ENCODE measurements at places on chromosomes 7 and 10.

GRCh38 chr7:71286336-71286735, 154.4 kb downstream of the GALNT17 start:
- no peak for DNase-seq

GRCh38 chr7:130736298-130736900, 2.4 kb upstream of the KLF14 start:
- no peak for DNase-seq

- no peak for DNase-seq
These were observed 30.4 kb downstream of the FAM53B start for GRCh38 chr10:124713679-124714255.

DNA sequence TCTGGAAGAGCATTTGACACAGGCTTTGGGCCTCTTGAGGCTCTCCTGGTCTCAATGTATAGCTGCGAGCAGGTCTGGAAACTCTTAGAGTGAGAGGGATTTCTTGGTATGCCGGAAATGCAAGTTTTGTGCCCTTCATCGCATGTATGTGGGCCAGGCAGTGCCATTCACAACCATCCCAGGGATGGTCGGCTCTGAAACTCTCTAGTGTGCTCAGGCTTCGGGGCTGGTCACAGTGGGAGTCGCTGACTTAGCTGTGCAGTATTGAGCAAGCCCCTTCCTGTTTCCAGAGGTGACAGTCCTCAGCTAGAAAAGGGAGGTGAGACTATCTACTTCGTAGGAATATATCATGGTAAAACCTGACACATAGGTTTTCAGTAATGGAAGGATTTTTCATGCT, 2.0 kb upstream of the AOAH start:
- no peak for DNase-seq

DNA sequence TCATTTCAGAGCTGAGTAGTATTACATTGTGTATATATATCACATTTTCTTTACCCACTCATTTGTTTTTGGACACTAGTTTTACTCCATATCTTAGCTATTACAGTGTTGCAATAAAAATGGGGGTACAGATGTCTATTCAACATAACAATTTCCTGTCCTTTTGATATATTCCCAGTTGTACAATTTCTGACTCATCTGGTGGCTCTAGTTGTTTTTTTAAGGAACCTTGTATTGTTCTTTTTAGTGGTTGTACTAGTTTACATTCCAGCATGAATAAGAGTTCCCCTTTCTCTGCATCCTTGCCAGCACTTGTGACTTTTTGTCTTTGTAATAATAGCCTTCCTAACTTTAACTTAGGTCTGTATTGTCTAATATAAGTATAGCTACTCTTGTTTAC, 739.9 kb downstream of the XPNPEP1 start:
- DNase-seq = no peak

DNA sequence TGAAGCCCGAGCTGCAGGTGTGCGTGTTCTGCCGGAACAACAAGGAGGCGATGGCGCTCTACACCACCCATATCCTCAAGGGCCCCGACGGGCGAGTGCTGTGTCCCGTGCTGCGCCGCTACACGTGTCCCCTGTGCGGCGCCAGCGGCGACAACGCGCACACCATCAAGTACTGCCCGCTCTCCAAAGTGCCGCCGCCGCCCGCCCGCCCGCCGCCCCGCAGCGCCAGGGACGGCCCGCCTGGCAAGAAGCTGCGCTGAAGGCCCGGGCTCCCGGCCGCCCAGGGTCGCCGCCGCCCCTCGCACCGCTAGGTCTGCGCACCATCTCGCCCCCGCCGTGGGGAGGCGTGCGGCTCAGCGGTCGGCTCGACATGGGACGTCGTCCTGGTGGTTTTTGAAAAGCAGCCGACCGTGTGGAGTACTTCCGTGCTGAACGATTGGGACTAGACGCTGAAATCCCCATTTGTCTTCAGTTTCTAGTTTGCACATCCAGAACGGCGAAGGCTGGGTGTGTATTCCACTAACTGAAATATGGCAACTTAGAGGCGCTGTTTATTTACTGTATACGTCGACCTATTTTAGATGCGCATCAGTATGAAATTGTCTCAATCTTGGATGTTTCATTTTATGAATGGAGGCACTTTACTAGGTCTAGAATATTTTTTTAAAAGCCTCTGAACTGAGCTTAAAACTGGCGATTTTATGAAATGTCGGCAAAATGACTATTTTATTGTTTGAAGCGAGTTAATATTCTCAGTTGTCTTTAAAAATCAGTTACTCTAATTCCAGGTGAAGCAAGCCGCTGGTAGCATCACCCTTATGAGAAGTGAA, 1.1 kb downstream of the NANOS1 start:
- peak; percentile 40 for DNase-seq

DNA sequence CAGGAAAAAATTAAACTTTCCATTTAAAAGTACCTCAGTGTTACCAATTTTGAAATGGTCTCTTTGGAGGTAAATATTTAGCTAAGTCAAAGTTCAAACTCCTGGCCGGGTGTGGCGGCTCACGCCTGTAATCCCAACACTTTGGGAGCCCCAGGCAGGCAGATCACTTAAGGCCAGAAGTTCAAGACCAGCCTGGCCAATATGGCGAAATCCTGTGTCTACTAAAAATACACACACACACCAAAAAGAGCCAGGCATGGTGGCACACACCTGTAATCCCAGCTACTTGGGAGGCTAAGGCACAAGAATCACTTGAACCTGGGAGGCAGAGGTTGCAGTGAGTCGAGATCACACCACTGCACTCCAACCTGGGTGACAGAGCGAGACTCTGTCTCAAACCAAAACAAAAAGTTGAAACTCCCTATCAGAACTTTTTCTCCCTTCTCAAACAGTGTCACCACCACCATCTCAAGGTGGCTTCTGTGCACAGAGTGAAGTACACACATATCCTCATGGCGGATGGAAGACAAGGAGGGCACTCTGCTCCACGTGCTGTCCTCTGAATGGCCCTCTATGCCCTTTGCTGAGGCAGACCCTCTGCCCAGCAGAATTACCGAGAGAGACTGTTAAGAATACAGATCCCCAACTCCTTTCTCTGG, 11.7 kb upstream of the PIK3CG start:
- no peak for DNase-seq

DNA sequence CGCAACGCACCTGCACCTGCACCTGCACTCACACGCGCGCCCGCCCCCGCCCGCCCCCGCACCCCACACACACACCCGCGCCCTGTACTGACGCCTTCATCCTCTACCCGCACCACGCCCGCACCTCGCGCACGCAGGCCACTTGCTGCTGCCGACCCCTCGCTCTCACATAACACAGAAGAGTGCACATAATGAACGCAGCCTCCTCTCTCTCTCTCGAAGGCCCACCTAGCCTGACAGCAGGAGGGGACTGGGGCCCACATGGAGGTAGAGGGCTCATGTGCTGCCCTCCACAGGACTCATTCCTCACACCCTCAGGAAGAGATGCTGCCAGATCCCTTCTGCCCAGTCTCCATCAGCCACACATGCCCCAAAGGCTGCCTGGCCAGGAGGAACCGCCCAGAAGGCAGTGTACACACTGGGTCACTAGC, 432 bp upstream of the CAMK2B start:
- DNase-seq = no peak

- DNase-seq = no peak
These were observed 101.1 kb downstream of the RAMP3 start for GRCh38 chr7:45258533-45259226.

GRCh38 chr7:117164620-117165019, 158.2 kb downstream of the WNT2 start:
- DNase-seq = no peak

DNA sequence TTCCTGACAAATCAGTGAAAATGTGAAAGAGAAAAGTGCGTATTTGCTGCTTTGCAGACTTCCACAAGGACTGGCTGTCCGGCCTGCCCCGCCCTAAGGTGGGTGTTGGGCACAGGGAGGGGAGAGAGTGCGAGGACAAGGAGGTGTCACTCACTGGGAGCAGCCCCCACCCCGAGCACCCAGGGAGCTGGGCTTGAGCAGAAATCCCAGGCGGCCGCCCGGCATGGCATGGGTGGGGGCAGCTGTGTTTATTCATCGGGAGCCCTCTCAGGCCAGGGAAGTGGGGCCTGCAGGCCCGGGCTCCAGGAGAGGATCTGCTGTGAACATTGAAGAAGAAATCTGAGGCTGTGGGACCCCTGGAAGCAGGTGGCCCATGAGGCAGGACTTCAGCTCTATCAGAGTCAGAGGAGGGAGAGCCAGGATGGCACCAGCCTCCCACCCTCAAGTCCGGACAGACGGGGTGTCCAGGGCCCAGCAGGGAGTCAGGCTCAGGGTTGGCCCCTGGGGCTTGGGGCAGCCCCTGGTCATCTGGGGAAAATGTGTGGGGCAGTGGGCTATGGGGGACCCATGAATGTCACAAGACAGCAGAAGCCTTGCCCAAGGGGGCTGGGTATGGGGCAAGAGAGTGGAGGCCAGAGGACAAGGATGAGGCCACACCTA, 164.4 kb upstream of the PPP2R2D start:
- no peak for DNase-seq

DNA sequence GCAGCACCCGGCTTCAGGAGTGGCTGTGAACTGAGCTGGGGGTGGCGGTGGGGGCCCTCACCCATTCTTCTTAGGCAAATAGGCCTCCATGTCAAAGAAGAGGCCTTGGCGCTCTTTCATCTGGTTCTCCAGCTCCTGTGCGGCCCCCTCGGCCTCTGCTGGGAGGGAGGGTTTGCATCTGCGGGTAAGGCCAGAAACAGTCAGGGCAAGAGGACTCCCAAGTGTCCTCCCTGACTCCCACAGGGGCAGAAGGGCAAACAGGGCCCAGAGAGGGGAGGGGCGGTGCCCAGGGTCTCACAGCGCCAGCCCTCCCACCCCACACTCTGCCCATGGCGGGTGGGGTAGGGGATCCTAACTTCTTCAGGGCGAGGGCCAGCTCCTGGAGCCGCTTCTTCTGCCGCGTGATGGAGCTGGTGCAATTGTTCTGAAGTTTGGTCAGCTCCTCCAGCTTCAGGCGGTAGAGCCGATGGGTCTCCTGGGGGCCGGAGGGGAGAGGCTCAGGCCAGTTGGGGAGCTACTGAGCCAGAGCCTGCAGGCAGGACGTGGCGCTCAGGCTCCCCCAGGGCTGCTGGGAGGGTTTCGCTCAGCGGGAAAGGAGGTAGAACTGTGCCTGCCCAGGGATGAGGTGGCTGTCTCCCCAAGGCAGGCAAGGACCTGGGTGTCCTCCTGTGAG, 2.2 kb downstream of the TMEM120A start:
- DNase-seq = no peak

DNA sequence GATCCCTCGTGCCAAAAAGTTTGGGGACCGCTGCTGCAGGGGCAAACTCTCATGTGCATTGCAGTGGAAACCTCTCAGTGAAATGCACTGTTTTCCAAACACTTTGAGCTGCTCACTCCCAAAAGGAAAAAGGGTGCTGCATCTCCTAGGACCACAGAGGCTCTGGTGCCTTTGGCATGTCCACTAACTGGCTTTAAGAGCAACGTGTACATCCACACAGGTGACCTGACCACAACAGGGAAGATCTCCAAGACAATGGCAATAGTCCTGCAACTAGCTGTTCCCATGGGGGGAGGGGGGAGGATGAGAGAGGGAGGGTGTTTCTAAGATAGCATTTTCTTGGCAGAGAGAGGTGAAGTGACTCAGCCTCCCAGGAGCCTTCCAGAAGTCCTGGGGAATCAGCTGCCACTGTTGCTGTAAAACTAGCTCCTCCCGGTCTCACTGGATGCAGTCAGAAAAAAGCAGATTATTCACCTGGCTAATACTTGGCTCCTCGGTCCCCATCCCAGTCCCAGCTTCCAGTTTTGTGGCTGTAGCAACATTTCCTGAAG, 181.7 kb downstream of the HECW1 start:
- no peak for DNase-seq

DNA sequence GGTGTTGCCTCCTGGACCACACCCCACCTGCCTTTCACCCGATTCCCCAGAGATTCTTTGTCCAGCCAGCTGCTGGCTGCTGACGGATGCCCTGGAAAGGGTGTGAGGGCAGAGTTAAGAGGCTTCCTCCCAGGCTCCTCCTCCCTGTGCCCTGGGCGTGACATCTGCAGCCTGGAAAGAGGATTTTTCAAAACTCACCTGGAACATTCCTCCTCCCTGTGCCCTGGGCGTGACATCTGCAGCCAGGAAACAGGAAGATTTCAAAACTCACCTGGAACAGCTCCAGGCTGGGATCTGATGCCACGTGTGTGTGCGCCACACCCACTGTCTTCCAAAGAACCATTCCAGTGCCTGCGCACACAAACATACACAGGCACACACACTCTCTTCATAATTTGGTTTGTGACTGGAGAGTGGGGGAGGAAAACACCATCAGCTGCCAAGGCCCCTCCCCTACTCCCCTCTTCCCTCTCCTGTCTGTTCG, 5.2 kb downstream of the MARVELD1 start:
- DNase-seq = no peak

DNA sequence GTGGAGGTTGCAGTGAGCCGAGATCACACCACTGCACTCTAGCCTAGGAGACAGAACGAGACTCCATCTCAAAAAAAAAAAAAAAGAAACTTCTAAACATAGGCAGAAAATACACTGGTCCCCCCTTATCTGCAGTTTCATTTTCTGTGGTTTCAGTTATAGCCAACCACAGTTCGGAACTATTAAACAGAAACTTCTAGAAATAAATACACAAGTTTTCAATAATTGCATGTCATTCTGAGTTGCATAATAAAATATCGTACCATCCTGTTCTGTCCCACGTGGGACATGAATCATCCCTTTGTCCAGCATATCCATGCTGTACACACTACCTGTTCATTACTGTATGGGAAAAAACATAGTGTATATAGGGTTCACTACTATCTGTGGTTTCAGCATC, 8.0 kb downstream of the XRCC2 start:
- no peak for DNase-seq

GRCh38 chr7:128450409-128450808, 5.3 kb upstream of the HILPDA start:
- DNase-seq = no peak

GRCh38 chr7:12643001-12643643, 44.3 kb upstream of the ARL4A start:
- peak; percentile 55 for DNase-seq

- DNase-seq = no peak
These were observed 135.9 kb downstream of the KIAA1217 start for GRCh38 chr10:24344695-24345463.

- DNase-seq = no peak
These were observed 96.9 kb downstream of the ELMO1 start for GRCh38 chr7:37351716-37352115.

- DNase-seq = no peak
These were observed 23.7 kb downstream of the SVIL start for GRCh38 chr10:29610876-29611647.

DNA sequence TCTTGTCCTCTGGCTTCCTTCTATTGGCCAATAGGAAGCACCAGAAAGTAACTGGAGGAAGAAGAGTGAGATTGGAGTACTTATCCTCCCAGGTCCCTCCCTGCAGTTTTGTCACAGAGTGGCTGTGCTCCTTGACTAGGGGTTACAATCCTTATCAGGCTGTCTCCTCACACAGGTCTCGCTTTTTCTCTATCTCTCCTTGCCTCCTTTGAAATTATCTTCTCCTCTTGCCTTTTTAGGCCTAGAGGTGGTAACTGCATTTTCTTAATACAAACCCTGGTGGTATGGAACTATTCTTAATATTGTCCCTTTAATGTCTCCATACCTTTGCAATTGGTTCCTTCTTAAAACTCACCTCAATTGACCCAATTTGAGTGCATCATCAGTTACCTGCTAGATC, 2.7 kb downstream of the PRSS37 start:
- no peak for DNase-seq
